ENCODE measurements at places on chromosomes 3 and 15.

DNA sequence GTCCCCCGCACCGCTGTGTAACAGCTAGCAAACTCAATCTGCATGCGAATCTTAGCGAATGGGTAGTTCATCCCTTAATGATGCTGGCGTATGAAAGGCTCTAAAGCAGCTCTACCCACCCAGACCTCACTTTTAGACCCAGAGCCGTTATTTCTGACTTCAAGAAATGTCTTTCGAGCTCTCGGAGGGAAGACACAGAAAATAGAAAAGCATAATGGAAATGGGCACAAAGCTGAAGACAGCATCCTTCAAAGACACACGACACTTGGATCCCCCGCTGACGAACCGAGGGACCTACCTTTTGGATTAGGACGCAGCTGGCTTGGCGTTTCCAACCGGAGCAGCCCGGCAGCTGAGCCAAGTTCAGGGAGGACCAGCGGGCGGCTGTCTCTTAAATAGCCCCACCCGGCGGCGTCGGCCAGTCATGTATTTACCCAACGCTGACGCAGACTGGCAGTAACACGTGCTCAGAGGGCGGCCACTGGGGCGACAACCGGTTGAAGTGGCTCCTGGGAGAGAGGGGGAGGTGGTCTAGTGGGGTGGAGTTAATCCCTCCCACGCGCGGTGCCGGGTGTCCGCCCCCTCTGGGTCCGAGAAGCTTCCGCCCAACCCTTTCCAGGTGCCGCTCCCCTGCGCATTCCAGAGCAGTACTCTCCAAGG lies 1.5 kb downstream of the CCK start:
- no peak for DNase-seq

DNA sequence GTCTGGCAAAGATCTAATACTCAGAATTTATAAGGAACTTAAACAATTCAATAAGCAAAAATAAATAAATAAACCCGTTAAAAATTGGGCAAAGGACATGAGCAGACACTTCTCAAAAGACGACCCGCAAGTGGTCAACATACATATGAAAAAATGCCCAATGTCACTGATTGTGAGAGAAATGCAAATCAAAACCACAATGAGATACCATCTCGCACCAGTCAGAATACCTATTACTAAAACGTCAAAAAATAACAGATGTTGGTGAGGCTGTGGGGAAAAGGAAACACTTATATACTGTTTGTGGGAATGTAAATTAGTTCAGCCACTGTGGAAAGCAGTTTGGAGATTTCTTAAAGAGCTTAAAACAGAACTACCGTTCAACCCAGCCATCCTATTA lies 188.0 kb upstream of the MRPL3 start:
- DNase-seq, result no peak

DNA sequence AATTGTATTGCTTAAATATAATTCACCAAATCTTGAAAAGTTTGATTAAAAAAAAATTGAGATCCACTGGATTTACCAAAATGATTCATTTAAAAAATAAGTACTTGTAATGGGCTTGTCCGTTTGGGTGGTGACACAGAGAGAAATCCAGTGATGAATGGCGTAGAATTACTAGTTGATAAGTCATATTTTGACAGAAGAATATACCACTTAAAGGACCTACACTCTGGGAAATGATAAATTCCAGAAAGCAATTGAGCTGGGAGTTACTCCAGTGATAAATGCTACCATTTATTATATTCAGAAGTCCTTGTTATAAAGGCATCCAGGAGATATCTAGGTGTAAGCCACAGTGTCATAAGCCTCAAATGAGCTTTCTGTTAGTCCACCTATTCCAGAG lies 141.8 kb upstream of the CFAP20DC start:
- no peak for DNase-seq

DNA sequence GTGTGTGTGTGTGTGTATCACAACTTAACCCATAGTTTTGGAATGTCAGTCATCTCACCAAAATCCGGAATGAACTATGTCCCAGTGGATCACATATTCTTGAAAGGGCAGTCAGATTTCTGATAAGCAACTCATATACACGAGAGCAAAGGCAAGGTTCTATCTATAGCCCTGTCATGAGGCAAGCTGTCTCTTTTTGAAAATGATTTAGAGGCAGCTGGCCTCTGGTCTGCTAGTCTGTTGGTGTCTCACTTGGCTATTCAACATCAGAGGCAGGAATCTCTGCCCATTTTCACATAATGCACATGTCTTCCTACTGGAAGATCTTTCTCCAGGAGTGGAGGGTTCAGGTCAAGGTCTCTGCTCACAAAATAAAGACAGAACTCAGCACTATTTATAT lies 79.8 kb downstream of the CNTN6 start:
- no peak for DNase-seq

- no peak for DNase-seq
Measured at GRCh38 chr3:124951511-124952281, 17.1 kb upstream of the MUC13 start.

DNA sequence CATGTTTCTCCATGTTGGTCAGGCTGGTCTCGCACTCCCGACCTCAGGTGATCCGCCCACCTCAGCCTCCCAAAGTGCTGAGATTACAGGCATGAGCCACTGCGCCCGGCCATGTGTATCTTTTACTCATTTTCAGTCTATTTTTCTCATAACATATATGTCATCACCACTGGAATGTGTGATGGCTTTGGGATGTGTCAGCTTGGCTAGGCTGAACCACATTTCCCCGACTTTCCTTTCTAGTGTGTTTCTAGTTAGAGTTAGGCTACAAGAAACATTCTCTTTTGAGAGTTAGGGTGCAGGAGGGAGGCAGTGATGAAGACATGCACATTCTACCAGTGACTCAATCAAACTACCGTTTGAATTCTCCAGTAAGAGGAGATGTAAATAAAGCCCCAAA lies 444.9 kb upstream of the THBS1 start:
- no peak for DNase-seq

DNA sequence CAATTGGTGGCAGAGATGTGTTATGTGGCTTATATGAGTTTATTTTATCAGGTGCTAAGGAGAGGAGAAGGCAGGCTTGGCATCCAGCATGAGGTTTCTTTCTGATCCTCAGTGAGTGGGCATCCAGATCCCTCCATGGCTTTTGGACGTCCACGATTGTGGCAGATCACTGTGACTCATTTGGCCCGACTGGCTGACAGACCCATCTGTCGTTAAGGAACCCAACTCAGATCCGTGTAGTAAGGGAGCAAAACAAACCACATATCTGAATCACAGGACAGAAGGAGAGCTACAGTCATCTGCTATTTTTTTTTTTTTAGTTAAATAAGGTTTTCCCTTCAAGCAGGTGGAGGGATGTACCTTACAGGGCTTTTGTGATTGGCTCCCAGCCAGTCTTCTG lies 197.0 kb upstream of the KCNH8 start:
- no peak for DNase-seq

DNA sequence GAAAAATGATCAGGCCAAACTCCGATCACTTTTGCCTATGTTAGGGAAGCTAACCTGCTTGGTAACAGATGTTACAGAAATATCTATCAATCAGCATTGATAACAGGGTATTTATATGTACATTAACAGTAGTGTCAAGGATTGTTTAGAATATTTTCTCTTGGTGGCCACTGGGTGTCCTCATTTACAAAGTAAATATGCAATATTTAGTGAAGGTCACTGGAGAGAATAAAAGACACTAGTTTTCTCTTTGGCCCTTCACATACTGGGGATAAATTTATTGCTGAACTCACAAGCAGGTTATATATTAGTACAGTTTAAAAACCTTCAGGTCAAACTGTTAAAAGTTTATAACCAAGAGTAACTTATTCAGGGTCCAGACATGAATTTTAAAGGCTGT lies 69.0 kb downstream of the TIGIT start:
- peak; percentile 28 for DNase-seq

- DNase-seq, result peak; percentile 90
Measured at GRCh38 chr15:43977072-43977884, 150.5 kb downstream of the WDR76 start.

GRCh38 chr3:107846279-107846852 lies 244.5 kb downstream of the CD47 start:
- peak; percentile 57 for DNase-seq

- DNase-seq, result no peak
Measured at GRCh38 chr3:32794487-32795308, 23.1 kb upstream of the TRIM71 start.
